ENCODE measurements at places on chromosomes 13 and 19.

DNA sequence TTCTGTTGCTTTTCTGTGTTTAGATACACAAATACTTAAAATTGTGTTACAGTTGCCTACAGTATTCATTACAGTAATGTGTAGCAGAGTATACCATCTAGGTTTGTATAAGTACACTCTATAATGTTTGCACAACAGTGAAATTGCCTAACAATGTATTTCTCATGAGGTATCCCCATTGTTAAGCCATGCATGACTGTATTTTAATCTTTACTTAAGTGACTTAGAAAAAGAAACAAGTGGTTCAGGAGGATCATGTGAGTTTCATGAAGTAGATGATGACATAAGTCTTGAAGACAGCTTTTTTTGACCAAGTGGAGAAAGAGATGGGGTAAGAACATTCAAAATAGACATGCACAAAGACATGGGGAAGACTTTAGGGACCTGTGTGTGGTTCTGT lies 8.4 kb upstream of the KCTD4 start:
- DNase-seq, result no peak

- no peak for DNase-seq
These were observed 3.5 kb downstream of the GRTP1 start for GRCh38 chr13:113360446-113360845.

DNA sequence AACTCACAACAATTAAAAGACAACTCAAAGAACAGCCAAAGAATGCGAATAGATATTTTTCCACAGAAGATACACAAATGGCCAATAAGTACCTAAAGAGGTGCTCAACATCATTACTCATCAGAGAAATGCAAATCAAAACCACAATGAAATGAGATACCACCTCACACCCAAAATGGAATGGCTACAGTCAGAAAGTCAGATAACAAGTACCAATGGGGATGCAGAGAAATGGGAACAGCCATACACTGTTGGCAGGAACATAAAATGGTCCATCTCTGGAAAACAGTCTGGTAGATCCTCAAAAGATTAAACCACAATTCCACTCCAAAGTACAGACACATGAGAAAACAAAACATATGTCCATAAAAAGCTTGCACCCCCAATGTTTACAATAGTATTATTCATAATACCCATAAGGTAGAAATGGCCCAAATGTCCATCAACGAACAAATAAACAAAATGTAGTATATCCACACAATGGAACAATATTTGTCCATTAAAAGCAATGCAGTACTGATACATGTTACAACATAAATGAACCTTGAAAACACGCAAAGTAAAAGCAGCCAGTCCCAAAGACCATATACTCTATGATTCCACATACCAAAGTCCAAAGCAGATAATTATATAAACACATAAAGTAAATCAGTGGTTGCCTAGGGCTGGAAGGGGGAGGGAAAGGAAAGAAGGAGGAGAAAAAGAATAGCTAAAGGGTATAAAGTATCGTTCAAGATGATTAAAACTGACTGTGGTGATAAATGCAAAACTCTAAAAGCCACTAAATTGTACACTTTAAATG lies 19.6 kb downstream of the USP12 start:
- no peak for DNase-seq

DNA sequence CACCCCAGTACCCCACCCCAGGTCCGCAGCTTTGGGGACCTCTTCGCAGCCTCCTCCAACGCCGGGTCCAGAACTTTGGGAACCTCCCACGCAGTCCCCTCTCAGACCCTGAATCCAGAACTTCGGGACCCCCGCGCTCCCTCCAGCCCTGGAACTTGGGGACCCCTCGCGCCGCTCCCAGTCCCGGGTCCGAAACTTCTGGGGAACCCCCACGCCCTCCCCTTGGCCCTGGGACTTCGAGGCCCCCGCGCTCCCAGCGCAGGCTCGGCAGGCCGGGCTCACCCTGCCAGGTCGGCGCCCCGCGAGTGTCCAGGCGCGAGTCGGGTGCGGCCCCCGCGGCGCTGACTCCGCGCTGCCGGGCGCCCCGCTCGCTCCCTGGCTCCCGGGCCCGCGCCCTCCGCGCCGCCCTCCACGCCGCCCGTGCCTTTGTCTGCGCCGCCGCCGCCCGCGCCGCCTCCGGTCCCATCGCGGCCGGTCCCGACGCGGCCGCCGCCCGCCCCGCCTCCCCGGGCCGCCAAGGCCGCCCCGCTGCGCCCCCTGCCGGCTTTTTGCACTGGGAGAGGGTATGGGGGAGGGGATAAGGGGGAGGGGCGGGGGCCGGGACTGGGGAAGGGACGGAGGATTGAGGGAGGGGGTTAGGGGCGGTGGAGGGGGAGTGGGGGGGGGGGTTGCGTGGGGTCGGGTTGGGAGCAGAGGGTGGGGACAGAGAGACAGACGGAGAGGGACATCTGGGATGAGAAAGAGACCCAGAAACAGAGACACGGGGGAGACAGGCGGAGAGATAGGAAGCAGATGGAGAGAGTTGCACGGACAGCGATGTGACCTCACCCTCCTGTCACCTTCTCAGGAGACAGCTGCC lies at the start of gene HOMER3:
Gene HOMER3, minus strand, starts transcription at position 449 of the 859 bp plus-strand sequence. CDS start 2,235 bp downstream, outside the sequence.
- peak; percentile 76 for DNase-seq

GRCh38 chr19:1884719-1885334 lies 469 bp downstream of the ABHD17A start:
- no peak for DNase-seq

- no peak for DNase-seq
These were observed 13.2 kb downstream of the SPART start for GRCh38 chr13:36332986-36333385.

GRCh38 chr19:39563408-39563807 lies 23.4 kb upstream of the EID2 start:
- DNase-seq, result no peak

DNA sequence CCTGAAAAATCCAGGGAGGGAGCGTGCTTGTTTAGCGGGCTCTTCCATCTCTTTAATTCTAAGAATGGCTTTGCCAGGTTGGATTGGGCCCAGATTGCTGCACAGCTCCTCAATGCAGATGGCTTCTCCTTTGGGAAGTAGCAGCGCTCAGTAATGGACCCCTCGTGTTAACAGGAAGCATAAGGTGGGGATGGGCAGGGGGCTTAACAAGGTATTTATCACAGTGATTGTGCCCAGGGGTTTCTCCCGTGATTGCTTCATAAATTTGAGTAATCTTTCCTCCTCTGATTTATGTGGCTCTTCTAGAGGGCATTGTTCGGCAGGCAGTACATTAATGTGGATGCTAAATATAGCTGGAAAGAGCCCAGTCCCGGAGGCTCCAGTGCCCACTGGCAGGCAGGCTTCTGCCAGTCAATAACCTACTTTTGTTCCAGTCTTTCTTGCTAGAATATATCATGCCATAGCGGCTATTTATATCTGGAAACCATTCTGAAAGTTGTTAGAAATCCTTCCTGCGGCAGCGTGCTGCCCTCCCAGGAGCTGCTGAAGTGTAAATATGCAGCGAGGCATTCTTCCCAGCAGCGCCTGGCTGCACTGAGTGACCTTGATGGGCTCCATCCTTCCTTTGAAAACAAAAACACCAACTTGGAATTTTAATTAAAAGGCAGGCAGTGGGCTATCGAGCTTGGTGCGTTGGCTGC lies 65.0 kb downstream of the FGF9 start:
- DNase-seq, result no peak

GRCh38 chr13:48410199-48410598 lies 2.7 kb downstream of the LPAR6 start:
- no peak for DNase-seq

DNA sequence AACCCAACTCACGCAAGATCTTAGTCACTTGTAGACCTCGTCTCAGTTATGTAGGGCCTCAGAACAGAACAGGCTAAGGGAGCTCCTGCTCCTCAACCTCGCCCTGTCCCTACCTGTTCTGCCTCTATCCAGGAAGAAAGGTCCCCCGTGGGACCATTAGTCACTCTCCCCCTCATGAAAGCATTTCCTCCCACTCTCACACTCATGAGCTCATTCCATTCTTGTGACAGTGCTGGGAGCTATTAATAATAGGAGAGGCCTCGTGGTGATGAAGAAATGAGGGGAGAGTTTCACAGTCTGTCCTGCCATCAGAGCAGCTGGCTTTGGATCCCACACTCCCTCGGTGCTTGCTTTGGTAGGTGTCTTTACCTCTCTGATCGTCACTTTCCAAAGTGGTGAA lies 10.2 kb downstream of the PPP2R1A start:
- DNase-seq, result no peak

GRCh38 chr19:17458970-17459369 lies 1.8 kb downstream of the NXNL1 start:
- no peak for DNase-seq

- DNase-seq, result peak; percentile 26
These were observed 80.2 kb downstream of the SHISA2 start for GRCh38 chr13:25971459-25972145.

DNA sequence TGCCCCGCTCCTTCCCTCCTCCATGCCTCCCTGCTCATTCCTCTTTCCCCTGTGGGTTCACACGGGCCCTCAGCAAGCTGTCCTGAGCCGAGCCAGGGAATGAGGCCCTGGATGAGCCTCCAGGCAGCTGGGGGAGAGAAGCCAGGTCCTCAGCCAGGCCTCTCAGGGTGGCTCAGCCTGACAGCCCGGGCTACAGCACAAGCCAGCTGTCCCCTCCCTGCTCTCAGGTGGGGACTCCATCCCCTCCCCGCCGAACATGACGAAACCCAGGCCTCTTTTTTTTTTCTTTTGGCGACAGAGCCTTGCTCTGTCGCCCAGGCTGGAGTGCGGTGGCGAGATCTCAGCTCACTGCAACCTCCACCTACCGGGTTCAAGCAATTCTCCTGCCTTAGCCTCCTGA lies 40.0 kb upstream of the MATK start:
- no peak for DNase-seq

- no peak for DNase-seq
These were observed 158.1 kb upstream of the SGCG start for GRCh38 chr13:23022704-23023103.

DNA sequence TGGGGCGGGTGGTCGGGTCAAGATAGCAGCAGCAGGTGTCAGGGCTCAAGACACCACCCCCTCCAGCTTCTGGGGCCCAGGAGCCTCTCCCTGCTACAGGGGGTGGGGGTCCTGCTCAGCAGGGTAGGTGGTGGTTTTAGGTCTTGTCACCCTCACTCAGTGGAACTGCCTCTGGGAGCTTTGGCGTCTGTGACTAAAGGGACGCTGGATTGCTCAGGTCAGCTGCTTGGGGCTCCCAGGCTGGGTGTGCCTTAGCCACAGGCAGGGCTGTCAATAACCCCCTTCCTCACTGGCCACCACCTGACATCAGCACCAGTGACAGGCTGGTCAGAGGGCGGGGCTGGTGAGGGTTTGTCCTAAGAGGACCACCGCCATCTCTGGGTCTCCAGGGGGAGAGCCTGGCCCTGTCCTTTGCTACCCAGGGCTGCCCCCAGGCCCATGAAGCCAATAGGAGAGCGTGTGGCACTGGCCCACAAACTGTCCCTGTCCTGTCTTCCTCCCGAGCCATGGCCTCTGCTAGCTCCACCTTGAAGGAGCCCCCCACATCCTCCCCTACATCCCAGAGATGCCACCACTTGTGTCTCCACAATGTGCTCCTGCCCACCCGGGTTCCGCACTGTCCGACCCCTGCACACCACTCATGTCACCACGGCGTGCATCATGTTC lies 36.4 kb downstream of the MAU2 start:
- no peak for DNase-seq

DNA sequence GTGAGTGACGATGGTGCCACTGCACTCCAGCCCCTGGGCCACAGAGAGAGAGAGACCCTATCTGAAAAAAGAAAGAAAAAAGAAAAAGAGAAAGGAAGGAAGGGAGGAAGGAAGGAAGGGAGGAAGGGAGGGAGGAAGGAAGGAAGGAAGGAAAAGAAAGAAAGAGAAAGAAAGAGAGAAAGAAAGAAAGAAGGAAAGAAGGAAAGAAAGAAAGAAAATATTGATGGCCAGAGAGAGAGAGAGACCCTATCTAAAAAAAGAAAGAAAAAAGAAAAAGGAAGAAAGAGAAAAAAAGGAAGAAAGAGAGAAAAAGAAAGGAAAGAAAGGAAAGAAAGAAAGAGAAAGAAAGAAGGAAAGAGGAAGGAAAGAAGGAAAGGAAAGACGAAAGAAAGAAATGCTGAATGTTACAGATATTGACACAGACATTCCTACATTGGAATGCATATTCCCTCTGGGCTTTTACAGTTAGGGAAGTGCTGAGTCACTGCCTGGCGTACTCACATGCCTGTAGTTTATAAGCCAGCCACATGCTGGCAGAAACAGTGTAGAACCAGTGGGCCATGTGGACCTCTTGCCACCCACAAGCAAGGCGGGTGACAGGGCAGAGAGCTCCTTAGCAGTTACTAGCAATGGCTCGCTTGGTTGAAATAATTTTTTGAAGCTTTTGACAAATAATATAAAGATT lies 34.6 kb upstream of the SLC46A3 start:
- DNase-seq, result no peak

DNA sequence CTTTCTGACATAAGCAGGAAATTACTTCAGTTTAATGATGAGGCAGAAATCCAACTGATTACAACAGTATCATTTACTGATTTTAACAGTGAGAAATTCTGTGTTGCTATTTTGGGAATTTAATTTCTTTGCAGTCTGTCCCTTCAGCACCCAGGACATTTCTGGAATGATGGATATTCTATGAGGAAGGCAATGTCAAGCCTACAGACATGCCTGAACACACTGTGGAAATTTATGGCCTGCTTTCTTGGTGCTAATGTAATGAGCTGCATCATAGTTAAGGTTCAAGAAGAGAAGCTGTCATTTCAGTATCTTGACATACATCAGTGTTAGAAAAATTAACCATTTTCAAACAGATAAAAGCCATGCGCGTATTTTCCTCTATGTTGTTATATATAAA lies 87.7 kb downstream of the SLITRK1 start:
- DNase-seq, result no peak

All from T-helper 9 cell (primary cell).